ENCODE measurements at places on chromosomes 7 and 10. TPM values are rescaled to one million over a fixed set of nuclear protein-coding genes. Genes with fewer than 3 reads are reported as not detected.
A peak's percentile ranks its signal among the peaks of the same experiment; 100 is the strongest.

DNA sequence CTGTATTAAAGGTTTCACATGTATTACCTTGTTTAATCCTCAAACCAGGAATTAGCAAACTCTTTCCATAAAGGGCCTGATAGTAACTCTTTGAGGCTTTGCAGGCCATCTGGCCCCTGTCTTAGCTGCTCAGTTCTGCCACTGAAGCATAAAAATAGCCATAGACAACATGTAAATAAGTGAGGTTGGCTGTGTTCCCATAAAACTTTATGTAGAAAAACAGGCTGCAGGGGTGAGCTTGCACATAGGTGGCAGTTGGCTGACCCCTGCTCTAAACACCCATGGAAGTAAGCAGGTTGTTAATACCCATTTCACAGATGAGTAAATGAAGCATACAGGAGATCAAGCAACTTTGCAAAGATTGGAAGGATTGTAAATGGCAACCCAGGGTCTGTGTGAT lies 1279.2 kb upstream of the AUTS2 start:
- no peak for DNase-seq

- peak; percentile 44 for DNase-seq
Measured at GRCh38 chr7:133310232-133310862, 57.5 kb downstream of the EXOC4 start.

- peak; percentile 34 for DNase-seq
Measured at GRCh38 chr10:110684800-110685446, 40.8 kb downstream of the RBM20 start.

- DNase-seq: no peak
Measured at GRCh38 chr7:68629-69028, 123.7 kb upstream of the FAM20C start.

GRCh38 chr10:11304906-11305585 lies 287.4 kb downstream of the CELF2 start:
- DNase-seq: no peak

DNA sequence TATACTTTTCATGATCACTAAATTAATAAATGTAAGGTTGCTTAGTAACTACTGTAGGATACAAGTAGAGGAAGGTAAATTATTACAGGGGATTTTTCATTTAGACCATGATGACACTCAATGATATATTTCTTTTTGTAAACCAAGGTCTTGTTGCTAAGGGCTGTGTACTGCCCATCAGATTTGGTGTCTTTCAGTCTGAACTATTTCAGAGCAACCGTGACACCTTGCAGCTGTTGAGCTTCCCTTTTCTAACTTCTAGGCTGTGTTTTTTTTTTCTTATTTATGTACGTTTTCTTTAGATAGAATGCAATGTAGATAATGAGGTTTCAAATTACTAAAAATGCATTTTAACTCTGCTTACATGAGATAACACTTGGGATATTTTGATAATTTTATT lies 292.0 kb upstream of the MBL2 start:
- no peak for DNase-seq

DNA sequence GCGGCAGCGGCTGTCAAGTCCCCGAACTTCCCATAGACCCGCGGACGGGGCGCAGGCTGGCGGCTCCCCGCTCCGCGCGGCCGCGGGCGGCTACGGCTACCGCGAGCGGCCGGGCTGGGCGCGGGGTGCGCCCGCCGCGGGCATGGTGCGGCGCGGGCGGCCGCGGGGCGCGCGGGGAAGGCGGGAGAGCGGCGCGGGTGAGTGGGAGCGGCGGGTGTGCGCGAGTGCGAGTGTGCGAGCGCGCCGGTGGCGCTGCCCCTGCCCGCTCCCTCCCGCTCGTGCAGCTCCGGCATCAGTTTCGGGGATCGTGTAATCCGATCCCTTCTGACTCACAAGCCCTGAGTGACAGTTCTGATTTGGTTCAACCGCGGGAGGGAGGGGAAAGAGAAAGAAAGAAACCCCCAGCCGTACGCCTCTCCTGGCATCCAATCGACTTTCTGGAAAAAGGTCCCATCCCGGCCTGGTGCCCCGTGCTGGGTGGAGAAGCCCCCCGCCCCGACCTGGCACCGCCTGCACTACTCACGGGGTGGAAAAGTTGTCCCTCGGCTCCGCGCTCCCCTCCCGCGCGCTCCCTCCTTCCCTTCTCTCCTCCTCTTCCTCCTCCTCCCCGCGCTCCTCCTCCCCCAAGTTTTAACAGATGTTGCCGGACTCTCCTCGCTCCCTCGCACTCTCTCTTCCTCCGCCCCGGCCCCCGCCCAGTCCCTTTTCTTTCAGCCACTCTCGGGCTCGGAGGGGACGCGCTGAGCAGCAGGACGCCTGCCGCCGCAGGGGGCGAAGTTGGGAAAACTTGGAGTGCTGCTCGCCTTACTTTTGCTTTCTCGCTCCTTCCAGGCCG lies at the start of gene GLI3:
TSS of gene GLI3 (minus strand) at position 234 of the 835 bp plus-strand sequence. CDS start 13,956 bp downstream, outside the sequence.
- peak; percentile 93 for DNase-seq

DNA sequence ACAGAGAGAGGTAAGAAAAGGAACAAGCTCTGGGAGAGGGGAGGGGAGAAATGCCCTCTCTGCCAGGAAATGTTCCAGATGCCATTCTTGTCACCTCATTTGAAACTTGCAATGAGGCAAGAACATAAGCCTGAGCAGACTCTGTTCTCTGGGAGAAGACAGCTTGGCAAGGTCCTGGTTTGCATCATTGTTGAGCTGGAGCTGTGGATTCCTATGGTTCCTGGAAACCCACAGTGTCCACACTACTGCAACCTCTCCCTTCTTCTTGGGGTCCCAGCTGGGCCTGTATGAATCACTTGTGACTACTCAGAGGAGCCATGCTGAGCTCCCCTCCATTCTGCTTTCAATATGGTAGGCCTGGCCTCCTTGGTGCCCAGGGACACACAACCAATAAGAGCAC lies 60.8 kb upstream of the HECTD2 start:
- peak; percentile 98 for DNase-seq

DNA sequence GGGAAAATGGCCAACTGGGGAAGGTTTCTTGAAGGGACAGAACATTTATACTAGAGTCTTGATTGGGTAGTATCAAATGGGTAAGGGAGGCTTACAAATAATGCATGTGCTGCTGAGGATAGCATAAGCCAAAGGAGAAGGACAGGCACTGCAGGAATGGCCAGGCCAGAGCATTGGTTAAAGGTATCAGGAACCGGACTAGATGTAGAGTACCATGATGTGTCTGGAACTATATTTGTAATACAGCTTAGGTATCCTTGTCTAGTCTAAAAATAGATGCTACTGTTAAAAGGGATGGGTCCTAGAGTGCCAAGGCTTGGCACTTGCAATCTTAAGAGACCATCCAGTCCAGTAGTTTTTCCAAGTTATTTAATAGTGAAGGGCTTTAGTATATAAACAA lies 20.3 kb downstream of the TMEM243 start:
- DNase-seq: no peak

GRCh38 chr7:131109759-131110296 lies 217.8 kb upstream of the MKLN1 start:
- peak; percentile 95 for DNase-seq

DNA sequence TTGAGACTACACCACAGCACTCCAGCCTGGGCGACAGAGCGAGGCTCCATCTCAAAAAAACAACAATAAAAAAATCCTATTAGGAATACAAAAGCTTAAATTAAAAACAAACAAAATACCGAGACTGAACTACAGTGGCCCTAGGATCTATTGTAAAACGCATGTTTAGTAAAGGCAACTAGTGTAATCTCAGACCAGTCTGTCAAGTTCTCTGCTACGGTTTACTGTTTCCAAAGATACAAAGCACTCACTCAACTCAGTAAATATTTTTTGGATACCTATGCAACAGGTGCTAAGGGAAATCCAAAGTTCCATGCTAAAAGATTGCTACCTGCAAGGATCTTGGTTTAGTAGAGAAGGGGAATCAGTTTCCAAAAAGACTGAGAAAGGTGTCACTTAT lies 3.4 kb upstream of the MIOS start:
- no peak for DNase-seq

DNA sequence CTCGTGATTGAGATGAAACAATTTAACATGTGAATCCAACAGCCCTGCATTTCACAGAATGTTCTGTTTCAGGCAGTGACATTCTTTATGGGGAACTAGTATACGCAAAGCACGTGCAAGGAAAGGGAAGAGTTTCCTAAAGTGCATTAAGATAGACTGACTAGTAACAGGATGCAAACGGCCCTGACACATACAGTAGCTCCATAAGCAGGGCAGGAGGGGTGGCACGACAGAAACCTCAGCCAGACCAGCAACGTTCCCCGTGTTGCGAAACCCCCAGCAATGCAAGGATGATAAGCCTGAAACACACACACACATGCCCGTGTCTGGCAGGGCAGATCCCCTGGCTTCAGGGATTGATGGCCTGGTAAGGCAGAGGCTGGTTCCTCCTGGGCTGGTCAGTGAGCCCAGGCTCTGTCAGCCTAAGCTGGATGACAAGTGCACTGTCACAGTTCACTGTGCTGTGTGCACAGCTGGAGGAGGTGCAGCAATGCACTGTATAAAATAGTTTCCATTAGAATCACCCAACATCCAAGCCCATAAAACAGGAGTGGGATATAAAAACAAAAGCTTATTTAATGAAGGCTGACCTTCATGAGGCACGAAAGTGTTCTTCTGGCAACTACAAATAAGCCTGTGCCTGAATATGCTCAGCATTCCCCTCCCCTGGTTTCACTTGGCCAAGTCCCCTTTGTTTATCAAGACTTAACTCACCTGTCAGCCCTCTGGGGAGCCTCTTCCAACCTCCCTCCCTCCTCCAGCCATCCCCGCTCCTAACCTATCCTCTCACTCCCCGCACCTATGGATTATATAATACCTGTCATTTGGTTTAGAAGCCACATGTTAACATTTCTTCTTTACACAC lies 88.8 kb downstream of the GSAP start:
- DNase-seq: peak; percentile 86

DNA sequence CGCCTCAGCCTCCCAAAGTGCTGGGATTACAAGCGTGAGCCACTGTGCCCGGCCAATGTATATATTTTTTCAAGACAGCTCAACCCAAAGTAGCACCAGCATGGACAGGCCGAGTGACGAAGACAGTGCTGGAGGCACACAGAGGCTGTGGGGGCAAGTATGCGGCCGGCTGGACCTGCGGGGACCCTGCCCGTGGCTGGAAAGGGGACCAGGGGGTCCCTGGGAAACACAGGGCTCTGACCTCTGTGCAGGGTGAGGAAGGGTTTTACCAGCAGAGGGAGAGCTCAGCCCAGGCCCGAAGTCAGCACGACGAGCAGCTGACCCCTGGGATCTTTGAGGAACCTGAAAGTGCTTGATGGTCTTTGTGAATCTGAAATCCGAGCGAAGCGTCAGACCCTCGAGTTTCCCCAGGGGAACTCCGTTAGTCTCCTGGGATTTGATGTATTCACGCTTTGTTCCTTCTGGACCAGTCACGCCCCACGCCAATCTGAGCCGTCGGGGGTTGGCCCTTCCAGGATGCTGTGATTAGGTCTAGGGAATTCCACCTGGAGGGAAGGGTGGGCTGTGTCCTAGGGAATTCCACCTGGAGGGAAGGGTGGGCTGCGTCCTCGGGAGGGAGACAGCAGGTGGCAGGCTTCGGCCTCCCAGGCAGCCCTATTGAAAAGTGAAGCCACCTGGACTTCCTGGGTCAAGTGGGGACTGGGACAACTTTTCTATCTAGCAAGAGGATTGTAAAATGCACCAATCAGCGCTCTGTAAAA lies 10.9 kb upstream of the ZFAND2A start:
- no peak for DNase-seq

- no peak for DNase-seq
Measured at GRCh38 chr10:108597657-108598319, 1325.5 kb downstream of the XPNPEP1 start.

DNA sequence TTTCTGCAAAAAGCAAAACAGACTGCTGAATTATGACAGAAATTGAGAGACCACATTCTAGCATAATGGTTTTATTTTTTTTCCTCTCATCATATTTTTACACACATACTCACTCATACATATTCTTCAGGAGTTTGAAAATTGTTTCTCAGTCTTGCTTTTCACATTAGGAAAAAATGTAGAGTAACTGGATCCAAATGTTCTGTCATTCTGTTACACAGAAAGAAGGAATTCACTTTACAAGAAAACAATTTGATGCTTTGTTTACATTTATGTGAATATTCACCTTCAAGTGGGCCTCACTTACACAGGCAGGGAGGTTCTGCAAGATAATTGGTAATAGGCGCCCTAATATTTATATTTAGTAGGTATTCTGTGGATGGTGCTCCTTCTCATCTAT lies 82.0 kb downstream of the ARL4A start:
- no peak for DNase-seq

- DNase-seq: no peak
Measured at GRCh38 chr7:15669443-15670090, 16.9 kb downstream of the MEOX2 start.

- DNase-seq: no peak
Measured at GRCh38 chr7:33936503-33936902, 31.2 kb downstream of the BMPER start.

GRCh38 chr7:24595671-24596418 lies 22.6 kb downstream of the PALS2 start:
- DNase-seq: no peak

DNA sequence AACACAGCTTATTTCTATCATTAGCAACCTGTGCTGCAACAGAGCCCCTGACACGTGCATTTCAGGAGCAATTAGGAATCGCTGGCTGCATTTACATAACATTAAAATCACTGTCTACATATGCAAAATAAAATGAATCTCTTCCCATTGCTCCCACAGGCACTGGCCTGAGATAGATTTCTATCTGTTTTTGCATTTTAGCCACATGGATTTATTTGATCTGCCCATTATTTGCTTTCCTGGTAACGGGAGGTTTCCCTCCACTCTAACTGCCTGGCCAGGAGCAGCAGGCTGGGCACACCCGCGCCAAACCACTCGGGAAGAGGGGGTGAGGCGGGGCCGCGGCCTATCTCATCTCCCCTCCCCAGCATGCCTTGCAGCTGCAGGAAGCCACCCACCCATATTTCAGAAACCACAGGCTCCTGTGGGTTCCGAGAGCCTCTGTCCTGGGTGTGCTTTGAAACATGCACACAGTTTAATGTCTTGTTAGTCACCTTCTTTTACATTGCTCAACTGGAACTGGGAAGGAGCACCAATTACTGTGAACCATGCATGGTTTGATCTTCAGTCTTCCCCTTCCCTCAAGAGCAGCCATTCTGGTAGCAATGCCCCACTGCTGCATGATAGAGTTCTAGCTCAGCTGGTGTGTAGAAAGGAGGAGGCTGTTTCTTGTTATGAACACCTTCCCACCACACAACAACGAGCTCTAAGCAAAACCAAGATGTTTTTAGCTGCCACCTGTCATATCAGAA lies 37.7 kb upstream of the IKZF1 start:
- DNase-seq: no peak

- no peak for DNase-seq
Measured at GRCh38 chr10:70355051-70356021, 27.1 kb downstream of the LRRC20 start.

Gene LOXL4
- total RNA-seq: 0.46 TPM

Gene SH2D4B
- total RNA-seq: not detected

Gene SRRM3
- 0.40 TPM for total RNA-seq

Gene LIPJ
- total RNA-seq: not detected

All from LHCN-M2 (cell line).